ENCODE measurements at places on chromosomes 3 and 15.

GRCh38 chr3:21750831-21751391, at the start of gene ZNF385D:
Gene ZNF385D, minus strand, starts transcription at chr3:21751210. Its CDS starts 294 bp downstream, at chr3:21750916.
- no peak for DNase-seq

DNA sequence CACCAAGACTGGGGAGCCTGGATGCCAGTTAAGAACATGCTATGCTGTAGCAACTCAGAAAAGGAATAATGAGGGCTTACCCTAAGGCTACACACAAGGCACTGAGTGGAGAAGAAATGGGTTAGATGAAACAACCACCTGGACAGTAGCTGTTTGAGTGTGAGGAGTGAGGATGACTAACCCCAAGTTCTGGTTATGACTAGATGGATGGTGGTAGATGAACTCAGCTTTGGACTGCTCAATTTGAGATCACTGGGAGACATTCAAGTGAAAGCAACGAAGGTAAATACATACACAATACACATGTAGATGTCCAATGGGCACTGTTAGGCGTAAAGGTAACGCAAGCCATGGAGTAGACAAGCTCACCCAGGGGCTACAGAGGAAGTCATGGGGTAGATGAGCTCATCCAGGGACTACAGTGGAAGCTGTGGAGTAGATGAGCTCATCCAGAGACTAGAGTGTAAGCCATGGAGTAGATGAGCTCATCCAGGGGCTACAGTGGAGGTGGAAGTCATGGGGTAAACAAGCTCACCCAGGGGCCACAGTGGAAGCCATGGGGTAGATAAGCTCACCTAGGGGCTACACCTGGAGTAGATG, 98.3 kb downstream of the ANO10 start:
- no peak for DNase-seq

- DNase-seq, result no peak
Observed at GRCh38 chr15:80991421-80991820, 1.8 kb upstream of the MESD start.

DNA sequence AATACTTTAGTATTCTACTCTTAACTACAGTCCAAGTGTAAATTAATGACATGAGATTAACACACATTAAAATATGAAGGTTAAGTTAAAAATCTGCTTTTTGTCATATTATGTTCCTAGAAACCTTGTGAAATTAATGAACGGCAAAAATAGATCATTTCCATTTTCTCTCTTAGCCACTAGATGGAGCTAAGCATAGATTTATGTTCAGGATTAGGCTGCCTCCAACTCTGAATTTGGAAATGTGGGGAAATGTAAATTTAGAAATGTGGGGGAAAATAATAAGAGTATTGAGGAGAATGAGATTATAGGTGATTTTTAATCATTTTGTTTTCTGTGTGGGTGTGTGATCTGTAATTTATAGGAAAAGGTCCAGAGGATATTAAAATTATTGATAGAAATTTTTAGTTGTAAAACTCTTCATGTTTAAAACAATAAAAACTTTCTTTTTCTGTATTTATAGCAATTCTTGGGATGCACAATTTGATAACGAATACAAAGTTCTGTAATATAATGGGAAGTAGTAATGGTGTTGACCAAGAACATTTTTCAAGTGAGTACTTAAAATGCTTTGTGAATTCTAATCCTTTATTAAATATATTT, 59.2 kb downstream of the TMOD3 start:
- no peak for DNase-seq
